ENCODE measurements at places on chromosomes 16 and 17. TPM values are rescaled to one million over a fixed set of nuclear protein-coding genes. Genes with fewer than 3 reads are reported as not detected.

PRSS8 gene
- not detected for total RNA-seq

LITAFD gene
- total RNA-seq = not detected

SYNGR3 gene
- total RNA-seq = 3.6 TPM

KRT12 gene
- total RNA-seq = not detected

PRR11 gene
- total RNA-seq = 2.1 TPM

ZPBP2 gene
- not detected for total RNA-seq

SLC12A3 gene
- total RNA-seq = not detected

PRSS53 gene
- 9.6 TPM for total RNA-seq

ADGRG3 gene
- total RNA-seq = not detected

CCL5 gene
- under 0.01 TPM for total RNA-seq

TP53TG3C gene
- total RNA-seq = not detected

GNGT2 gene
- not detected for total RNA-seq

TBC1D3K gene
- total RNA-seq = not detected

TP53TG3D gene
- not detected for total RNA-seq

FBXL16 gene
- 0.28 TPM for total RNA-seq

CCL2 gene
- 149 TPM for total RNA-seq

LONP2 gene
- total RNA-seq = 63.0 TPM

SLC38A8 gene
- total RNA-seq = not detected

NPLOC4 gene
- 131 TPM for total RNA-seq

TBC1D3I gene
- not detected for total RNA-seq

NPIPA8 gene
- total RNA-seq = not detected

HYDIN gene
- total RNA-seq = 0.30 TPM

TNFRSF17 gene
- total RNA-seq = not detected

ZP2 gene
- not detected for total RNA-seq

GUCY2D gene
- total RNA-seq = not detected

CFAP52 gene
- total RNA-seq = not detected

HSD17B1 gene
- total RNA-seq = 0.88 TPM

ZFPM1 gene
- 3.9 TPM for total RNA-seq

IFI35 gene
- 6.0 TPM for total RNA-seq

CHD9NB gene
- 2.2 TPM for total RNA-seq

ARHGDIG gene
- 0.28 TPM for total RNA-seq
